ENCODE measurements at places on chromosomes 1 and 21.

DNA sequence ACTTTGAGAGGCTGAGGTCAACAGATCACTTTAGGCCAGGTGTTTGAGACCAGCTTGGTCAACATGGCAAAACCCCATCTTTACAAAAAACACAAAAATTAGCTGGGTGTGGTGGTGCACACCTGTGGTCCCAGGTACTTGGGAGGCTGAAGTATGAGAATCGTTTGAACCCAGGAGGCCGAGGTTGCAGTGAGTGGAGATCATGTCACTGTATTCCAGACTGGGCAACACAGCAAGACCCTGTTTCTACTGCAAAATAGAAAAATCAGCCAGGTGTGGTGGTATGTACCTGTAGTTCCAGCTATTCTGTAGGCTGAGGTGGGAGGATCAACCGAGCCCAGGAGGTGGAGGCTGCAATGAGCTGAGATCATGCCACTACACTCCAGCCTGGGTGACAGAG lies 4.2 kb upstream of the INTS3 start:
- DNase-seq: no peak

DNA sequence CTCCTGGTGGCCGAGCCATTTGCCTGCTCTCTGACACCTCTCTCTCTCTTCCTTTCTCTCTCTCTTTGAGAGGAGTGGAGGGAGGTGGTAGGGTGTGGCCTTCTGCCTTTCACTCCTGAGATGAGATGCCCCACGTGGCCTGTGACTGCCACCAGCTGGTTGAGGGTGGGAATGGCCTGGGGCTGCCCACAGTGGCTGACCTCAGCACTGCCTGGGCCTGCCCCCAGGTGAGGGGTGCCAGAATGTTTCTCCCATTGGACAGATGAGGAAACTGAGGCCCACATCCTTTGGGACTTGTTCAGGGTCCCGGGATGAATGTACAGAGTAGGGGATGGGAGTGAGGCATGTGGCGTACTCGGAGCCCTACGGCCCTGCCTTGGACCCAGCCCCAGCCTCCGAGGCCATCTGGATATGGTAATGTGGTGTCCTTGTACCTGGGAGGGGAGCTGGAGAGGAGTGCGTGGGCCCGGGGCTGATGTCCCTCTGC lies 12.7 kb upstream of the C1orf167 start:
- DNase-seq: peak; percentile 43

DNA sequence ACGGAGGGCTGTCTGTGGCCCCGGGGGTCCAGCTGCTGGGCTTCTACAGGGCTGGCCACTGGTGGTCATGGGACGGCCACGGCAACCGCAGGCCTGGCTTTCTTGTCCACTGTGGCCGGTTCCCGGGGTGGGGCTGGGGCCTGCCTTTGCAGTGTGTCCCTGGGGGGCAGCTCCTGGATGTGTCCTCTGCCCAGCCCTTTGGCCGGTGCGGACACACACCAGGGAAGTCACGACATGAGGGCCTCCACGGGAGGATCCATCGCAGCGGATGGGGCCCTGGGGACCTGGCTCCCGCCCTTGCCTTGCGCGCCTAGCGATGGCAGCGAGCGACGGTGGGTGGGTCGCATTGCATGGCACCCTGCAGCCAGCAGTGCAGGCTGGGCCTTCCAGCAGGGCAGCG lies 18.0 kb downstream of the PFKL start:
- no peak for DNase-seq

- DNase-seq: no peak
Measured at GRCh38 chr1:2566101-2567045, 10.2 kb downstream of the TNFRSF14 start.

DNA sequence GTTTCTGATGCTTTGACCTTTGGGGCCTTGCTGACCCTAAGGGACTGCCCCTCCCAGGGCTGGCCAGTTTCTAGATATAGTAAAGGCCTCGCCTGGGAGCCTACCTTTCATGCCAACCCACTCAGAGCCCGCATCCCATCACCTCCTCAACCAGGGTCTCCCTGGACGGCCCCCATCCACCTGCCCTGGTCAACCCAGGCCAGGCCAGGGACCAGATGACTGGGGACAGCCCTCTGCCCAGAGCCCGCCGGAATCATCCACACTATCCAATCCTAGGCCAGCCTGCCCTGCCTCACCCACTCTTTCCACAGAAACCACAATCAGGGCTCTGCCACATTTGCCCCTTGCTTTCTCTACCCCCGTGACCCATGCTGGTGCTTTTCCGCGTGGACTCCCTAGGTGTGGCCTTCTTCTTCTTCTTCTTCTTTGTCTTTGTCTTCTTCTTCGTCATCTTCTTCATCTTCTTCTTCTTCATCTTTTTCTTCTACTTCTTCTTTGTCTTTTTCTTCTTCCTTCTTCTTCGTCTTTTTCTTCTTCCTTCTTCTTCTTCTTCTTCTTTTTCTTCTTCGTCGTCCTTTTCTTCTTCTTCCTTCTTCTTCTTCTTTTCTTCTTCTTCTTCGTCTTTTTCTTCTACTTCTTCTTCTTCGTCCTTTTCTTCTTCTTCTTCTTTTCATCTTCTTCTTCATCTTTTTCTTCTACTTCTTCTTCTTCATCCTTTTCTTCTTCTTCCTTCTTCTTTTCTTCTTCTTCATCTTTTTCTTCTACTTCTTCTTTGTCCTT lies 11.5 kb upstream of the H6PD start:
- no peak for DNase-seq

- DNase-seq: no peak
Measured at GRCh38 chr1:219398815-219399396, 214.0 kb downstream of the ZC3H11B start.

DNA sequence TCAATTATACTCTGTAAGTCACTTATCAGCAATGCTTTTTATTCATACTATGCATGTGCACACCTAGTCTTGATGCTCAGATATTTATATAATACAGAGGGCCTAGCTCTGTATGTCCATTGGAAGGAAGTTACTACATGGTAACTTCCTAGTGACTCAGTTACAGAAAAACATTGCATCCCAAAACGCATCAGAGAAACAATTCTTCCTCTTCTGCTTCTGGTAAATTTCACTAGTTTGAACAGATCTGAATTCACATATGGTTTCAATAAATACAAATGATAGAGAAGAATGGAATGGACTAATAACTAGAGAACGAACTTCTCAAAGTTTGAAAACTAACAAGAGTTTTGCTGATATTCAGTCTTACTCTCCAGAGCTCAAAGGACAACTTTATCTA lies 811.3 kb upstream of the ADGRL2 start:
- no peak for DNase-seq

DNA sequence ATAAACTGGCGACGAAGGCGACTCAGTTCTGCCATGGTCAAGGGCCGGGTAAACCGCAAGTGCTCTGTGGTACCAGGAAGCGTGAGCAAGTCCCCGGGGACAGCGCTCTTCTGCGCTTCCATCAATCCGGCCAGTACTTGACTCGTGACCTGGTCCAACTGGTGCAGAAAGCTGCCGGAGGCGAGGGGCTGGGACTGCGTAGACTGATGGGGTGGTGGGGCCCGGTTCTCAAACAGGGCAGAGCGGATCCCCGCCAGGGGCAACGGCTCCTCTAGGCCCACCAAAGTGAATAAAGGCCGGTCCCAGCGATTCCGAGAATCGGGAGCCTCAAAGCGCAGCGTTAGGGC lies 852 bp downstream of the KTI12 start:
- DNase-seq: peak; percentile 63

- DNase-seq: peak; percentile 48
Measured at GRCh38 chr1:203354246-203354645, 3.3 kb upstream of the FMOD start.

DNA sequence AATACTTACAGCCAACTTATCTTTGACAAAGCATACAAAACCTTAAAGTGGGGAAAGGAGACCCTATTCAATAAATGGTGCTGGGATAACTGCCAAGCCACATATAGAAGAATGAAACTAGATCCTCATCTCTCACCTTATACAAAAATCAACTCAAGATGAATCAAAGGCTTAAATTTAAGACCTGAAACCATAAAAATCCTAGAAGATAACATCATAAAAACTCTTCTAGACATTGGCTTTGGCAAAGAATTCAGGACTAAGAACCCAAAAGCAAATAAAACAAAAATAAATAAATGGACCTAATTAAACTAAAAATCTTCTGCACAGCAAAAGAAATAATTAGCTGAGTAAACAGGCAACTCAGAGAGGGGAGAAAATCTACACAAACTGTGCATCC lies 335.6 kb upstream of the PBX1 start:
- DNase-seq: no peak

DNA sequence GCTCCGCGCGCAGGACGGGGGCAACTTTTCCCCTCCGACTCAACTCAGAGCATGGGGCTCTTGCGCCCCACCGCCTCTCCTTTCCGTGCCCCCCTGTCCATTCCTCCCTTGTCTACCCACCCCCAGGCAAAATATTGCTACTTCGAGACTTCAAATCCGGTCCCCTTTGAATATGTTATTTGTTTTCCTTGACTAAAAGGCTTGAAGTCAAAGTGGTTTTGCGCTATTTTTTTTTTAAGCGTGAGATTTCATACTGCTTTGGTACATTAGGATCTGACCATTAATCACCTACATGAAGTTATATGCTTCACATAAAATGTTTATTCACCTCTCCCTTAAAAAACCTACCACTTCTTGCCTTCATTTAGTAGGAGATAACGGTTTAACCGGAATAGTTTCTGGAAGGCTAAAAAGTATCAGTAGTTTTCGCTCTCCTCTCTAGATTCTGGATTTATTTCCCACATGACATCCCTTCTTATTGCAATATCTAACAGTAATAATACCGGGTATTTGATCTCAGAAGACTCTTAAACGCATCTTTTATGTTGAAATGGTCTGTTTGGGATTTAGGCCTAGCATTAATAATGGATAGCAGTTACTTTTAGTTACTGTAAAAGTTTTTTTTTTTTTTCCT lies 1.6 kb downstream of the NFIA start:
- peak; percentile 30 for DNase-seq

DNA sequence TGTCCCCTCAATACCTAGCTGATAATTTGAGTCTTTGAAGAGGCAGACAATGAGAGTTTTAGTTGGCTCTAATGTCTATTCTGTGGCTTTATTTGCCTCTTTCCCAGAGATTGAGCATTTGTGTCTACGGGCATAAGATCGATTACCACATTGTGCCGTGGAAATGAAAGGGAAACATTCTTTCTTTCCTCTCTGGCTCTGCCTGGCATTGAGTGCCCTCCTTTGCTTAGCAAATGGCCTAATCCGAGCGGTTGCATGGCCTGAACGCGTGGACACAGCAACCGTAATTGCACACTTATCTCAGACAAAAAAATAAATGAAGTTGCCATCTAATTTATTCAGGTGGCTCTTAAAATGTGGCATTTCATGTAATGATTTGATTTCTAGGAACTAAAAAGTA lies 247.9 kb downstream of the ADGRL2 start:
- DNase-seq: no peak

- peak; percentile 51 for DNase-seq
Measured at GRCh38 chr1:179034720-179035119, 9.0 kb downstream of the FAM20B start.

DNA sequence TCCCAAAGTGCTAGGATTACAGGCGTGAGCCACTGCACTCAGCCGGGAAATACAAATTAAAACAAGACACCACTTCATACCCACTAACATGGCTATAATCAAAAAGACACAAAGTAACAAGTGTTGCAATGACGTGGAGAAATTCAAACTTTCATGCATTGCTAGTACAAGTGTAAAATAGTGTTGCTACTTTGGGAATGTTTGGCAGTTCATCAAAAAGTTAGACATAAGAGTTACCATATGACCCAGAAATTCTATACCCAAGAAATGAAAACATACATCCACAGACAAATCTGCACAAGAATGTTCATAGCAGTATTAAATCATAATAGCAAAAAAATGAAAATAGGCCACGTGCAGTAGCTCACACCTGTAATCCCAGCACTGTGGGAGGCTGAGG lies 16.4 kb downstream of the FOXJ3 start:
- no peak for DNase-seq

DNA sequence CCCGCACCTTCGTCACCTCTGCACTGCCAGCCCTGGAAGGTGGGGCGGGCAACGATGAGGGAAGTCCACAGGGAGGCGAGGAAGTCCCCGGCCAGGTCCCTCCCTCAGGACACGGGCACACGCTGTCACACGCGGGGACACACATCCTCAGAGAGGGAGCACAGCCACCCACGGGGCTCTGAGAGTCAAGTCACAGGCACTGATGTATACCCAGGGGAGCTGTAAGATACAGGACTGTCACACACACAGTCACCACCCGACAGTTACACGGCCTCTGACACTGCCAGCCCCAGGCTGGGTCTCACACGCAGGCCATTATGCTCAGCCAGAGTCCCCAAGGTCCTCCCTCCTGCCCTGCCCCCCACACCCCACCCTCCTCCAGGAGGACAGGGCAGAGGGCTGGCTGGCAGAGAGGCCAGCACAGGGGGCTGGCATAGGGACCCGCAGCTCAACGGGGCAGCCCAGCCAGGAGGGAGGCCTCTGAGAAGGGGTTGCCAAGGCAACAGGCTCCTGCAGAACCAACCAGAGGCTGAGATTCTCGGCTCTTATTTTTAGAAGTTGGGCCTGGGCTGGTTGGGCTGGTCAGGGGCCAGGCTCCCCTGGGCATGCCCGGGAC lies 17.7 kb upstream of the ADGRB2 start:
- no peak for DNase-seq

- no peak for DNase-seq
Measured at GRCh38 chr1:22709227-22709626, 1.4 kb upstream of the EPHB2 start.

DNA sequence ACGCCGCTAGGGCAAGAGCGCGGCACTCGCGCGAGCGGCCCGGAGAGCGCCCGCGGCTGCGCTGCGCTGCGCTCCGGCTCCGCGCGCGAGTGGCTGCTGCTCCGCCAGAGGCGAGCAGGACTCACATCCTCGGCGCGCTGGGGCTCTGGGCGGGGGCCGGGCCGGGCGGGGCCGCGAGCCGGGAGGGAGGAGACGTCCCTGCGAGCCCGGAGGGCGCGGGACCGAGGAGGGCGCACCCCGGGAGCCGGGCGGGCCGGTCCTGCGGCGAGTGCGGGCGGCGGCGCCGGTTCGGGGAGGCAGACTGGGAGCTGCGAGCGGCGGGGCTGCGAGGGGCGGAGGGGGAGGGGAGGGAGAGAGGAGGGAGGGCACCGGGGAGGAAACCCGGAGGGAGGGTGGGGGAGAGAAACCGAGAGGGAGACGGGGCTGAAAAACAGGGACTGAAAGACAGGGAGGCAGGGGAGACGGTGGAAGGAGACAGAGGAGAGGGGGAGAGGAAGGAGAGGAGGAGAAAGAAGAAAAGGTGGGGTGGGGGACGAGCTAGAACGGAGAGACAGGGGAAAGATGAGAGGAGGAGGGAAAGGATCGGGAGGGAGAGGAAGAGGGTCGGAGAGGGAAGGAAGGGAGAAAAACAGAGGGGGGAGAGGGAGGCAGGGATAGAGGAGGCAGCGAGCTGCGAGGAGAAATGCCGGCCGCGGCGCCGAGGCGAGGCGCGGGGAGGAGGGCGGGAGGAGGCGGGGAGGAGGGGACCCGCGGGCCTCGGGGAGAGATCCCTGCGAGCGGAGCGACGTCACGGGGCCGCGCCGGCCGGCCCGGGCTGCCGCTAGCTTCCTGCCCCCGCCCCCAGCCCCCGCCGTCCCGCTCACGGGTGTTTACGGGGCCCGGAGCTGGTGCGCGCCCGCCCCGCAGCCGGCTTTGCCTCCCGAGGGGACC lies at the start of gene CAMK2N1:
Gene CAMK2N1 (minus strand): TSS at position 684 of the 930 bp plus-strand sequence. CDS start 831 bp downstream, outside the sequence.
- DNase-seq: peak; percentile 68

- DNase-seq: no peak
Measured at GRCh38 chr1:78377356-78377928, 113.3 kb upstream of the PTGFR start.
